ENCODE measurements at places on chromosomes 5 and 9.

DNA sequence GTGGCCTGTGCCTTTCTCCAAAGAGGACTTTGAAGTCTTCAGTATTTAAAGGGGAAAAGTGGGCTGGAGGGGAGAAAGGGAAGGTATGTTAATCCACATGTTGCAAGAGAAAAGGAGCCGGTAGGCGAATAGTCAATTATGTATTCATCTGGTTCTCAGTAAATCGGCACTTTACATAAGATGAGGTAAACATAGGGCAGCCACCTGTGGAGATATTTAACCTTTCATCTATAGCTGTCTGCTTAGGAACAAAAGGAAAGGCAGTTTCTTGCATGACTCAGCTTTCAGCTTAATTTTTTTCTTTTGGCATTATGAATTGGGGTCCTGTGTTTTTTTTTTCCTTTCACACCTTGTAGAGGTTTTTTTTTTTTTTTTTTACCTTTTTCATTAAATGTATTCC is 42.2 kb downstream of the FGD3 start:
- no peak for DNase-seq

GRCh38 chr9:32841314-32841713 is 58.0 kb downstream of the TMEM215 start:
- no peak for DNase-seq

- no peak for DNase-seq
These were observed 40.4 kb upstream of the GADD45G start for GRCh38 chr9:89564346-89564878.

DNA sequence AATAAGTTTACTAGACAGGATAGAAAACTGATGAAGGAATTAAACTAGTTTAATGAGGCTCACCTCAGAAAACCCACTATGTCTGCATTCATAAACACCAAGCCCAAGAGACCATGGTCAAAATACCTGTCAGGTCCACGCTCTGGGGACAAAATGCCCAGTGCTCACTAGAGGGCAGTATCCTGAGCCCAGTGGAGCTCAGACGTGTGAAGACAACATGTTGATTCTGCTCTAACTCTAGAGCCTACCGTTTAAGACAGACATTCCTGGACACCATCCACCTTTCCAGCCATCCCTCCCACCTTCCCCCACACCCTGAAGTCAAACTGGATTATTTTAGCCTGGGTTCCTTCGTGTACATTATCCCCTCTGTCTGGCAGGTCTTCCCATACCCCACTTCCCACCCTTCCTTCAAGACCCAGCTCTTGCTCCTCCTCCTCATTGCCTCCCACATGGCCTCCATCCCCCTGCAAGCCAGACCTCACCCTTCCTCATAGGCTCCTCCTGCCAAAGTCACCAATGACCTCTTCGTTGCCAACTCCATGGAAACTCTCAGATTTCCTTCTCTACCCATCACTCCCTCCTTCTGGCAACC is 142.3 kb upstream of the FSTL4 start:
- DNase-seq, result no peak

DNA sequence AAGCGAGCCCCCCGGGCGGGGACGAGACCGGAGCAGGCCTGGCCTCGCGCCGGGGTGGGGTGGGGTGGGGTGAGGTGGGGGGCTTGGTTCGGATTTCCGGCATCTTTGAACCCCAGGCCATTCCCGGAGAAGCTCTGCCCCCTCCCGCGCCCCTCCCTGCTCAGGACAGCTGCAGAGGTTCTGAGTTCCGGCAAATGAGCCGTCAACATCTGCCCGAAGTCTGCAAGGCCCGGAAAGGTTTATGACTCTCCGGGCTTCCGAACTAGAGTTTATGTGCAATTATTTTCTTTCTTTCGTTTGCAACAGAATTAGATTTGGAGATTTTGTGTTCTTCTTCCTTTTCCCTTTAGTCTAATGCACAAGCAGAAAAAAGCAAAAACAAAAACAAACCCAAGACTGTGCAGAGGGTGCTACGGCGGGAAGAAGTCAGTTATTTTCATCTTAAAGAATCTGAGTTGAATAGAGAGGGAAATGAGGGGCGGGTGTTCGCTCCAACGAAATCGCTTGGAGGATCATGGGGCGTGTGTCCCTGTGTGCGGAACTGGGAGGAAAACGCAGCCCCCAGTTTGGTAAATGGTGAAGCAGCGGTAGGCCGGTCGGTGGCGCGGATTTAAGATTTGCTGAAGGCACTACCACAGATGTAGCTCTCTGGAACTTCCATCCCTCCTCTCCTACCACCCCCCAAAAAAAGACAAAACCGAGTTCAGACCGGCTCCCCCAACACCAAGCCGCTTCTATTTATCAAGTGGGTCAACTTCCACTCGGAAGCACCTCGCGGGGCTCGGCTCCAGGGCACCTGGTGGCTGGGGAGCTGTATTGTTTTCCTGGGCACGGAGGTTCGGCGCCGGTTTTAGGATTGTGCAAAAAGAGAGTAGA is 4.8 kb downstream of the LHX2 start:
- no peak for DNase-seq

DNA sequence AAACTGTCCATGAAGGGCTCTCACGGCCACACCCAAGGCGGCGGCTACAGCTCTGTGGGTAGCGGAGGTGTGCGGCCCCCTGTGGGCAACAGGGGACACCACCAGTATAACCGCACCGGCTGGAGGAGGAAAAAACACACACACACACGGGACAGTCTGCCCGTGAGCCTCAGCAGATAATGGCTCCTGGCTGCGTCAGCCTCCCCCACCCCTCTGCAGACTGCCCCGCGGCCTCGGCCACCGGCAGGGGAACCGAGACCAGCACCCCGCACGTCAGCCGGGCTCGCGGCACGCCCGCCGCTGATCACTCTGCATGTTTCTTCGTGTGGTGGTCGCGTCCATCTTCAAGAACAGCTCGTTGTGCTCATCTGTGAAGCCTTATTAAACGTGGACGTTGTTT is 41.5 kb downstream of the TENT4A start:
- no peak for DNase-seq

- no peak for DNase-seq
These were observed 267.3 kb downstream of the IRX1 start for GRCh38 chr5:3862906-3863305.

DNA sequence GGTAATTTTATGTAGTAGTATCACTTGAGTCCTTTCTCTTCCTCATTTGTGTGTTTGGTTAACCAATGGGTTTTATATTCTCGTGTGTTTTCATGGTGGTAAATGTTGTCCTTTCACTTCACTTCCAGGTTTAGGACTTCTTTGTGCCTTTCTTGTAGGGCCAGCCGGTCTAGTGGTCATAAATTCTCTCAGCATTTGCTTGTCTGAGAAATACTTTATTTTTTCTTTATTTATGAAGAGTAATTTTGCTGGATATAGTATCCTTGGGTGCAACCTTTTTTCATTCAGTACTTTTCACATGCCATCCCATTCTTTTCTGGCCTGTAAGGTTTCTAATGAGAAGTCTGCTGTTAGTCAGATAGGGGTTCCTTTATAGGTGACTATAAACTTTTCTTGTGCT is 107.1 kb downstream of the GNA14 start:
- DNase-seq, result no peak

DNA sequence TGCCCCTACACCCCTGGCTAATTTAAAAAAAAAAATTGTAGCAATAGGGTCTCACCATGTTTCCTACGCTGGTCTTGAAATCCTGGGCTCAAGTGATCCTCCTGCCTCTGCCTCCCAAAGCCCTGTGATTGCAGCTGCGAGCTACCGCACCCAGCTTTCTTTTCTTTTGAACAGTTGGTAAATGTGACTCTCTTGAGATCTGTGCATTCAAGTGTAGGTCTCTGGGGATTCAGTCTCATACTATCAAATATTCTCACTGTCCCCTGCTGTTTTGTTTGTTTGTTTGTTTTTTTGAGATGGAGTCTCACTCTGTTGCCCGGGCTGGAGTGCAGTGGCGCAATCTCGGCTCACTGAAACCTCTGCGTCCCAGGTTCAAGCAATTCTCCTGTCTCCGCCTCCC is 42.3 kb upstream of the CXXC5 start:
- no peak for DNase-seq

- DNase-seq, result no peak
These were observed 41.8 kb downstream of the FGF1 start for GRCh38 chr5:142644127-142644526.

GRCh38 chr5:180156141-180156540 is 52.9 kb downstream of the RASGEF1C start:
- peak; percentile 31 for DNase-seq

Measured in D721Med (cell line).